ENCODE measurements at places on chromosomes 5 and 9.
A peak's percentile ranks its signal among the peaks of the same experiment; 100 is the strongest.

DNA sequence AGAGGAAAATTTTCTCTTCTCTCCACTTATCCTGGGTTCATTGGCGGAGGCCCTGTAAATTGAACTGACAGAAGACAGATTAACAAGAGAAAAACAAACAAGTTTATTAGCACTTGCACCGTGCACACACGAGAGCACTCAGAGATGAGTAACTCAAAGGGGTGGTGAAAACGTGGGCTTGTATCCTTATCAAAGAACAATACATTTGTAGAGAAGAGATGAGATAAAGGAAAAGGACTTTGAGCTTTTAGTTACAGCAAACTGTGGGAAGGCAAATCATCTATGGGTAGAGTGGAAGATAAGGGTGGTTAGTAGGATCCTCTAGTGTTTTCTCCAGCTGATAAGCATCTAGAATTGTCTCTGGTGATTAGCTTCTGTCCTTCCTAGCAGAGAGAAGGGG, 44.4 kb upstream of the ROR2 start:
- DNase-seq, result no peak

DNA sequence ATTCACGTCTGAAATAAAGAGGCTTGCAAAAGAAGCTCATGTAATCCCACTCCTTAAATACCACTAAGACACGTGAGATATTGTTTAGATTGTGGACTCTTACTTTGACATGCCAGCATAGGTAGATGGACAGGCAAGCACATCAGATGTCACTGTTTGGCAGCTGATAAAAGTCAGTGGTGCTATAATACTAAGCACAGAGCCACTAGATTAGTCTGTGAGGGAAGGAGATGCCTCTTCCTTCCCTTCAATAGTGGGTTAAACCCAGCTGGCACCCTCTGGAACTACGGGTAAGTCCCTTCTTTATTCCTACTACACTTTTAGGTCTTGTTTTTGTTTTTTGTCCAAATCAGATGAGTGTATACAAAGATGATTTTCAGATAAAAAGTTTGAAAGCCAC, at the start of gene MYOT:
Gene MYOT (plus strand): TSS at position 197 of the 400 bp plus-strand sequence. CDS start 2,792 bp downstream, outside the sequence.
- no peak for DNase-seq

DNA sequence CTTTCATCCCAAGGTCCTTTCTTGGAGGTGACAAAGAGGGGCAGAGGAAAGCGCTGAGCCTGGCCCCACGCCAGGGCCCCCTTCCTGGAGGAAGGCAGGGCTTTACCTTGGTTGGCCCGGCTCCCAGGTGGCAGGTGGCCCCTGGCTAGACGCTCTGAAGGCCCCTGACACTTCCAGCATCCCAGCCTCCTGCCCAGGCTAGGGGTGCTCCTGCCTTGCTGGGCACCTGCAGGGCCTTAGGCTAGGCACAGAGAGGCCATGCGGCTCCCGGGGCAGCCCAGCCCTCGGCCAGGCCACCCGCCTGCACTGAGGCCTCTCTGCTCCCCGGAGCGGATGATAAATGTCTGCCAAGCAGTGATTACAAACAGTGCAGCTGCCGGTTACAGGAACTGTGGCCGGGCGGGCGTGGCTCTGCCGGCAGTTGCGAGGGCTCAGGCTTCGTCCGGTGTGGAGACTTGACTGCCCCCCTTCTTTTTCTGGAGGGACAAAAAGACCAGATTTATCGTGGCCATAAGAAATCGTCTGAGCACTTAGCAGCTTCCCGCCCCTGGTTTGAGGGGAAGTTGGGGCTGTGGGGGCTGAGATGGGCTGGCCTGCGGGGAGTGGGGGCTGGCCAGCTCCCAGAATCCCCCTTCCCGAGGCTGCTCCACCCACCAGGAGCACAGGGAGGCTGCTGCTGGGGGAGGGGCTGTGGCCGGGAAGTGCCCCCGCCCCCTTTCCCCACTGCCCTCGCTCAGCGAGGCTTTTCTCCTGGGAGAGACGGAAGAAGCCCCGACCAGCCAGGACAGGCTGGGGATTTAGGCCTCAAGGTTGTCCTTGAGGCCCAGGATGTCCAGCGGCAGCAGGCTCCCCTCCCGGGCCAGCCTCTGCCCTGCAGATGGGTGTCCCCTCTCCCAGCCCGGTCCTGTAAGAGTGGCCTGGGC, 31.6 kb upstream of the UBAC1 start:
- DNase-seq, result peak; percentile 71

DNA sequence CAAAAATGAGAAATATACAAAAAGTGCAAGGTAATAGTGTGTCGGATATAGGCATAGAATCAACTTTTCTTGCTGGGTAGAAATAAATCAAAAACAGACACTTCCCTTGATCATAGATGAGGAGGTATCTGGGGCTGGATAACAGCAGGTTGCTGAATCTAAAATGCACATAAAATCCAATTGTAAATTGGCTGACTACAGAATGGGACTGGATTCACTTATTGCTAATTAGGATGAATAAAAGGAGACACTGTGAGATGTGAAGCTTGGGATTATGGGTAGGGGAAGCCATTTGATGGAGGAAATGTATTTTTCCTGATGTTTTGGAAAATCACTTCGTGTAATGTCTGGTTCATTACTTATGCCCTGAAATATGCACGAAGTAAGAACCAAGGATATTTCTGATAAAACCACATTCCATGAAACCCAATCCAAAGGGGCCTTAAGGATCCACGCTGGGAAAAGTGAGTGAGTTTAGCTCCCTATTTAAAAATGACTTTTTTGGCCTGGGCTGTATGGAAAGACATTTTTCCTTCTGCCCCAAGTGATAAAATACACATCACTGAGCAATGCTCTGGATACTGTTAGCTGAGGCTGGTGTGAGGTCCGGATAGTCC, 136.1 kb downstream of the MARCHF11 start:
- no peak for DNase-seq

DNA sequence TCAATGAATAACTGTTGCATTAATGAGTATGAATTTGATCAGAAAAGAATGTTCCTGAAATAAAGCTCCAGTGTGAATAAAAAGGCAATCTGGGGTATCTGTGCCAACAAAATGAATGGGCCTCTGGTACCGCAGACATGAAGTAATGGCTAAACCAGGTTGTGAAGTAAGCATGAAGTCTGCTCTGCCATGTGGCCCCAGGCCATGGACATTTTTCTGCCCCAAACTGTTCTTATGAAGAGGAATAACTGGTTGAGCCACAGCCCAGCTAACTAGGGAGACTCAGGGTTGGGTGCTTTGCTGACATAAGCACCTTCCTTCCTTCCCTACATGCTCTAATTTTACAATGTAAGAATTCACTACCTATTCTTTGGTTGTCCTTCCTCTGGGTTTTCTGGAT, 147.4 kb upstream of the LRRTM2 start:
- DNase-seq, result no peak

GRCh38 chr5:52702877-52703276, 84.8 kb upstream of the ITGA1 start:
- DNase-seq, result no peak

DNA sequence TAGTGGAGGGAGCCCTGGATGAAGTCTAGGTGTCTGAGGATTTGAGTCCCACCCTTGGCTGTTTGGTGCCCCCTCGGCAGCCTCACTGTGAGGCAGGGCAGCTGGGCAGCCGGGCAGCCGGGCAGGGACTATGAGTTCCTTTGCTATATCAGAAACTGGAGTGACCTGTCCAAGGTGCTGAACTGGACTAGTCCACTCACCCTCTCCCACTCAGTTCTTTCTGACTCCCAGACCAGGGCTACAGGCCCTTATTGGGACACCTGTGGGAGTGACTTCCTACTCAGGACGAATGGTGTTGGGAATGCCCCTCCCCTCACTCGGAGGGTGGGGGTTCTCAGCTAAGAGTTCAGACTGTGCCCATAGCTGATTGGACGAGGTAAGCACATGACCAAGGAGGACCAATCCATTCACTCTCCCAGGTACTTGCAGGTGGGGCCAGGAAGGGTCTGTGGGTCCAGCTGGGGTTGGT, 34.1 kb upstream of the RAPGEF1 start:
- DNase-seq, result no peak

GRCh38 chr5:158701007-158701391, 398.7 kb downstream of the EBF1 start:
- no peak for DNase-seq

GRCh38 chr9:37262410-37262809, 142.0 kb downstream of the ZCCHC7 start:
- DNase-seq, result no peak

GRCh38 chr9:134980991-134981390, 63.3 kb upstream of the FCN1 start:
- DNase-seq, result no peak

GRCh38 chr5:9903801-9904200, 273.6 kb upstream of the TAS2R1 start:
- DNase-seq, result no peak

All from NCI-H1105 (cell line).